ENCODE measurements at places on chromosomes 12 and 14.

DNA sequence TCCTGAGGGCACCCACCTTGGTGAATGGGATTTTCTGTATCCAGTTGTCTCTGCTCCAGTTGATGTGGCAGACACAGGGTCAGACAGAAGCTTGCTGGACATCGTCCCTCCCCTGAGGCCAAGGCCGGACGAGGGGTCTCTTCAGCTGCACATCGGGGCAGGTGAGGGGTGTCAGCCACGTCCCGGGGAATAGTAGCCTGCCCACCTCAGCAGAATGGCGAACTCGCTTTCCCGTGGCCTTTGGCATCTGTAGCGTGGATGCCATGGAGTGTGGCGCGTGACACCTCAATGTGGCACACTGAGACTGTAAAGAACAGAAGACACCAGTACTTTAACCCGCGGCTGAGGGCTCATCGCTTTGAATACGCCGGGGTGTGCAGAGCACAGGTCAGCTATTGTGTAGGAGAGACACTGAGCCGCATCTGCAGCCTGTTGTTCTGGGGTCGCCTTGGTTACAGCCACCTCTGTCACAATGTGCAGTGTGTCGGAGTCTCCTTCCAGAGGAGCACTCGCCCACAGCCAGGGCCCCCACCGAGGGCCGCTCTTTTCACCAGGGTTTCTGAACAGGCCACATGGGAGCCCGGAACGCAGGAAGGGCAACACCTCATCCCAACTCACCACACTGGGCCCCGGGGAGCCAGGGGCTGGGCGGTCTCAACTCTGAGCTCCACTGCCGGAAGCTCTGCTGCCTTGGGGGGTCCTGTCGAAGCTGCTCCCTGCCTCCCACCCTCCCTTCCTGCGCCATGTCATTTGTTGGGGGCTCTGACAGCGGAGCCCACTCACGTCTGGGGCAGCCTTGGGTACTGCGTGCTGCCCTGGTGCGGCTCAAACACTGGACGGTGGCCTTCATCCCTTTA, 77.0 kb downstream of the ADGRD1 start:
- no peak for DNase-seq

DNA sequence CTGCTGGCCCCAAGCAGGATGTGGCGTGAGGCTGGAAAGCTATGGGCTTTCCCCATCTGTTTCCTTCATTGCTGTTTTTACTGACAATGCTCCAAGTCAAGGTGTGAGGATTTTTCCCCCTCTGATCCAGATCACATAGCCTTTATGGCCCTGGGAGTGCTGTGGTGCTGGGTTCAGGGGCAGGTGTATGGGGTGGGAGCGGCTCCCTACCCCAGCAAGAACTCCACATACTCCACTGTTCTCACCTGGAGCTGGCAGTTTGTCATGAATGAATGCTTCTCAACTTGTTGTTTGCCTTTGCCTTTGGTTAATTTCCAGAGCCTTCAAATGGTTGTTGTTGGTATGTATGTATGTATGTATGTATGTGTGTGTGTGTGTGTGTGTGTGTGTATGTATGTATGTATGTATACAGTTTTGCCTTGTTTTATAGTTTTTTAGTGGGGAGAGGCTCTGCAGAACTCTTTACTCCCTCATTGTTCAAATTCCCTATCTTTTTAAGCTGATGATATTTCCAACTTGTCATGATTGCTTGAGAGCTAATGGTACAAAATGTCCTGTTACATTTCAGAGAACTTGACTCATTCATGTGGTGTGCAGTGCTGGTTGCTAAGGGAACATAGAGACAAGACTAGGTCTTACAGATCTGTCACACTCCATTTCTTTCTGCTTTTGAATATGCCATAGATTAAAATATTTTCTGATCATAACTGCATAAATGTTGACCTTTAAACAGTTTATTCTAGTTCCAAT, 36.6 kb upstream of the ASPG start:
- DNase-seq = no peak

- DNase-seq = no peak
Observed at GRCh38 chr14:54257424-54257823, 139.4 kb upstream of the CDKN3 start.

GRCh38 chr12:76441016-76441415, 92.8 kb upstream of the BBS10 start:
- no peak for DNase-seq

DNA sequence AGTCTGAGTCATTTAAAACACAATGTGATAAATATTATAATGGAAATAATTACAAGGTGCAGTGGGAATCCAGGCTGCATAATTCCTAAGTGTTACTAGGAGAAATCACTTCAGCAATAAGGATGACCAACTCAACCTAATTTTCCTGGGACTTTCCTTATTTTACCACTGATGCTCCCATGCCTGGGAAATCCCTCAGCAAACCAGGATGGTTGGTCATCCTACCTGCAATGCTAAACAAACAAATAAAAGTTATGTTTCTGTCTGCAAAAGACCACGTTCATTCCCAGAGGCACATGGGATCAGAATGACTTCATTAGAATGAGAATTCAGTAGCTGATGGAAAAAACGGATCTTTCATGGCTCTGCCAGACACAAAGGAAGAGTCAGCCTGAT, 130.8 kb upstream of the RAP1B start:
- DNase-seq = no peak

DNA sequence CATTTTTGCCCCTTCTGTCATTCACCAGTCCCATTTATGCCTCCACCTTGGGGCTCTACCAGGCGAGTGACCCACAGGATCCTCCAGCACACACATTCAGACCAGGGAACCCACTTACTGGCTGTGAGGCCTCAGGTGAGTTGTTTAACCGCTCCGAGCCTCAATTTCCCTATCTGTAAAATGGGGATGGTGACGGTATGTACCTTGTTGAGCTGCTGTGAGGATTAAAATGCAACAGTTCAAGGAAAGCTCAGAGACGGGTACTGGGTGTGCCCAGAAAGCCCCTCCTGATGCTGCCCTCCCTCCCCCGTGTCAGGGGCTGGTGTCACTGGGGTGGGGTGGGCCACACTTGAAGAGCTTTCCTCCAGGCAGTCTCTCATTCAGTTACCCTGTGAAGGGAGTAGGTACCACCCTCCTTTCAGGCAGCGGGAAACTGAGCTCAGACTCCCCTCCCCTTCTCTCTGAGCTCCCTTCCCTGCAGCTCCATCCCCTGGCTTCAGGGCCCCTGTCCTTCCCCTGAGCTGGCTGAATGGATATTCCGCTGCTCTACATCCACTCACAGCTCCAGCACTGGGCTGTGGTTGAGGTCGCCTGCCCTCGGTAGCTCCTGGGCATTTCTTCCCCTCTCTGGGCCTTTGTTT, 1.4 kb upstream of the SERPINA1 start:
- DNase-seq = no peak

DNA sequence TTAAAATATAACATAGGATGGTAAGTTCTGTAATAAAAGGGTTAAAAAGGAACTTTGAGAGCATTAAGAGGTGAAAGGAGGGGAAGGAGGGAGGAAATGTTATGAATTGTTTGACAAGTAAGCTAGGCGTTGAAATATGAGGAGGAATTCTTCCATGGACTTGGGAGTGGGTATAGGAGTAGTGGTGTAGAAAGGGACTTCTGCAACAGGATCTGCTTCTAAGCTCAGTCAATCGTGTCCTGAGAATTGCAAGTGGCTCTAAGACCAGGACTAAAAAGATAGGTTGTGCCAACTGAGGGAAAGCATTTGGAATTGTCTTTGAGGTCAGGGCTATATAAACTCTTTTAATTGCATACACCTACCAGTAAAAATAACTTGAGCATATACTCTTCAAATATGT, 74.1 kb upstream of the SLC38A2 start:
- DNase-seq = no peak

Data from stimulated activated CD8-positive, alpha-beta memory T cell treated with anti-CD3 and anti-CD28 coated beads, Interleukin-4, amount 100 ng/mL, for 1 hour (primary cell).